ENCODE measurements at places on chromosomes 4 and X.

GRCh38 chr4:154618708-154619315 lies 6.4 kb upstream of the FGG start:
- peak; percentile 46 for ATAC-seq

DNA sequence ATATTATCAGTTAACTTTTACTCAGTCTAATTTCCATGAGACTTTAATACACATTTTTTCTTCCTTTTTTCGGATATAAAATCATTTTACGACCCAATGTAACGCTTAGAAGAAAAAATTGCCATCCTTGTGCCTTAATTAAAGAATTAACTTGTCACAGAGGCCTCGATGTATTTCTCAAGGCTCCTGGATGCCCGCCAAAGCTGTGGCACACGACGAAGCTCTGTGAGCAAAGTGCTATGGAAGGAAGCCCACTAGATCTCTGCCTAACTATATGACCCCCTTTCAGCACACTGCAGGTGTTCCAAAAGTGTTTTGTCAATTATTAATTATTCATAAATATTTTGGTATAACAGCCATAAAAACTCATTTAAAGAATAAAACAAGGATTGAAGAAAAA lies 54.4 kb downstream of the TAPT1 start:
- no peak for ATAC-seq

- no peak for ATAC-seq
Measured at GRCh38 chr4:144590020-144590419, 55.9 kb upstream of the HHIP start.

DNA sequence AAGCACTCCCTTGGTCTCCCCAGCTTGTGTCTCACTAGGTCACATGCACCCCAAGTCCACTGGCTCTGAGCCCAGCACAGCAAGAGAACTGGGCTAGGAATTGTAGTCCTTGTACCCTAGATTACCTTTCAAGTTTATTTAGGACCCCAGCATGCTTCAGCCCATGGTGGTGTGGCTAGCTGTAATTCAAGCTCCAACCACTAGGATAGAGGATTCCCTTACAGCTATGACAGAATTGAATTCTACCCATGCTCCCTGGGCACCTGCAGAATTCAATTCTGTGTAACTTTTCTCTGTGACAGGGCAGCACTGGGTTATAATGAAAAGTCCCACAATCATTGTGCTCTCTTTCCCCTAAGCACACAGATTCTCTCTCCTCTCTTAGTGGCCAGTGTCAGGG lies 253.8 kb upstream of the DMD start:
- no peak for ATAC-seq

- peak; percentile 81 for ATAC-seq
Measured at GRCh38 chr4:15765910-15766697, 12.0 kb upstream of the CD38 start.

DNA sequence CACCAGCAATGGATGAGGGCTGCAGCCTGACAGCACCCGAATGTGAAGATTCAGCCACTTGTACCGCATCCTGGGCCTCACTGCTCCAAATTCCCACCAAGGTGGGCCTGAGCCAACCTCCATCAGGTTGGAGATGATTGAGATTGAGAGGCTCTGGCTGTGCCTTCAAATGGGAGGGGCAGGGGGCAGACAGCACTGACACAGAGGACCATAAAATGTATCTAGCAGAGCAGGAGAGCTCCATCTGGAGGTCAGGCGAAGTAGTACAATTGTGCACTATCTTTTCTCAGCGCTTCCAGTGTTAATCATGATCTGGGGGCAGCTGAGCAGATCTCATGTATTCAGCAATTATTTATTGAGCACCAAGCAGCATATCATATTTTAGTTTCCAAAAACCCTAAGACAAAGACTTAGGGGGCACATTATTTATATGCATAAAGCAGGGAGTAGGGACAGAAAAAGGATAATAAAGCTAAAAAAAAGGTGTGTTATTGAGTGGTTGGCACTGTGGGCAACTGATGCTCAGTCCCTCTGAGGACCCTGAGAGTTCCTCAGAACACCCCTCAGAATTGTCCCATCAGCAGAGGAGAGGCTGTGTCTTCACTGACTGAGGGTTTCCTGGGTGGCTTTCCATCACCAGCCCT lies 31.6 kb upstream of the C1QTNF7 start:
- ATAC-seq: no peak

DNA sequence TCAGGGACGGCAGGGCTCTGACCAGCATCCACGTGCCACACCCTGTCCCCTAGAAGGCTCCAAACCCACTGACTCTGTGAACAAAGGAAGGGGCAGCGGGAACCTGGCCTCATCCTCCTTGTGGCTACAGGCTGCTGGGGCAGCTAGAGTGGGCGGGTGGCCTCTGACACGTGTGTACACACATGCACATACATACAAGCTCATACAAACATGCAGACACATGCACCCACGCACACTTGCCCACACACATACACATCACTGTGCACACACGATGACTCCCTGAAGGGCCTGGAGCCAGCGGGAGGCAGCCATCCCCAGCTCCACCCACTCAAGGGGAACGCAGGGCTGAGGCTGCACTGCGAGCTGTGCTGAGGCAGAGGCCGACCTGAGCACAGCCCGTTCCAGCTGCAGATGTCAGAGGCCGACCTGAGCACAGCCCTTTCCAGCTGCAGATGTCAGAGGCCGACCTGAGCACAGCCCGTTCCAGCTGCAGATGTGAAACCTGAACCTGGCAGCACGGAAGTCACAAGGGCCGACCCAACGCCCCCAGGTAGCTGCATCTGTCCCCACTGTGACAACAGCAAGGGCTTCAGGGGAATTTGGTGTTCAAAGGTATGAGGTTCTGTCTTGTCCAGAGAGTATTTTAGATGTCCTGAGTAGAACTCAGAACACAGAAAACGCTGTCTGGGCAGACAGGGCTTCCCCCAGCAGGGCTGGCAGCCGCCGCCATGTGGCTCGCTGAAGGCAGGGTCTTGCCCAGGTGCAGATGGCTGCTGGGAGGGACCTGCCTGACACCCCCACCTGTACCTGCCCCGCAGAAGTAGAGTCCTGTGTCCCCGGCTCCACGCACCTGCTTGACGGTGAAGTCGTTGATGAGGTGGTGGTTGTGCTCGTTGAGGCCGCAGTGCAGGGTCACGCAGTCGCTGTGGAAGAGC lies 33.5 kb downstream of the CTBP1 start:
- ATAC-seq: no peak

DNA sequence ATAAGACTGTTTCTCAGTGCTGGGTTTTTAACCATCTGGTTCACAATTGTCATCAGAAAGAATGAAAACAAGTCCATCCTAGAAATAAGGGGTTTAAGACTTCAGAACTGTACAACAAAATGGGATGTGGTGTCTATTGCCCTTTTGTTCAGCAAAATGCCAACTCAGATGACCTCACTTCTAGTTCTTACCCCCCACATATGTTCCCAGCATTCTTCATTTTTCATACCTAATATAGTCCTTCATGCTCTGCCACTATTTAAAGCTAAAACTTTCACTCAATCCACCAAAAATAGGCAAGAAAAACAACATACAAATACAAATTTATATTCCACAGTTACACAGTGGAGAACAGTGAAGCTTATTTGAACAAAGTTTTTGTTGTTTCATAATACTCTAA lies 111.4 kb downstream of the SORBS2 start:
- no peak for ATAC-seq

- ATAC-seq: no peak
Measured at GRCh38 chr4:7108660-7109059, 40.8 kb upstream of the GRPEL1 start.

- ATAC-seq: no peak
Measured at GRCh38 chr4:11743236-11743635, 314.5 kb upstream of the HS3ST1 start.

GRCh38 chrX:146881521-146881920 lies 67.0 kb upstream of the CXorf51A start:
- no peak for ATAC-seq

DNA sequence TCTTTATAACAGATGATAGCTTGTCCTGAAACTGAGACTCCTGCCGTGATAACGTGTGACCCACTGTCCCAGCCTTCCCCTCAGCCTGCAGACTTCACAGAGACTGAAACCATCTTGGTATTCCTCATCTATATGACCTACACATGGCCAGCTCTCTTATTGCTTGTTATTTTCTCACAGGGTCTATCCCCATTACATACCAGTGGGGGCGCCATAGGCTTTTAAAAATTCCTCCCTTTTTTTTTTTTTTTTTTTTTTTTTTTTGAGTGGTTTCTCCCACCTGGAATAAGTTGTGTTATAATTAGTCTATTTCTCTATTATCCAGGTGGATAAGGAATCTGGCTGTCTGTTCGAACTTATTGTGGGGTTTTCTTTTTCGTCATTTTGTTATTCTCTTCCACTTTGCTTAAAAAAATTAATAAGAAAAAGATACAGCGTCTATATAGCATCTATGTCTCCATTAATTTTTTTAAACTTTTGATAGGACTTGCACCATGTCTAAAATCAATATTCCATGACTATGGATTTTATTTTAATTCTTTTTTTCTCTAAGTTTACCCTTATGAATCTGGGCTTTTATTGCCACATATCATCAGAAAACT lies 47.2 kb downstream of the GYG2 start:
- ATAC-seq: no peak

DNA sequence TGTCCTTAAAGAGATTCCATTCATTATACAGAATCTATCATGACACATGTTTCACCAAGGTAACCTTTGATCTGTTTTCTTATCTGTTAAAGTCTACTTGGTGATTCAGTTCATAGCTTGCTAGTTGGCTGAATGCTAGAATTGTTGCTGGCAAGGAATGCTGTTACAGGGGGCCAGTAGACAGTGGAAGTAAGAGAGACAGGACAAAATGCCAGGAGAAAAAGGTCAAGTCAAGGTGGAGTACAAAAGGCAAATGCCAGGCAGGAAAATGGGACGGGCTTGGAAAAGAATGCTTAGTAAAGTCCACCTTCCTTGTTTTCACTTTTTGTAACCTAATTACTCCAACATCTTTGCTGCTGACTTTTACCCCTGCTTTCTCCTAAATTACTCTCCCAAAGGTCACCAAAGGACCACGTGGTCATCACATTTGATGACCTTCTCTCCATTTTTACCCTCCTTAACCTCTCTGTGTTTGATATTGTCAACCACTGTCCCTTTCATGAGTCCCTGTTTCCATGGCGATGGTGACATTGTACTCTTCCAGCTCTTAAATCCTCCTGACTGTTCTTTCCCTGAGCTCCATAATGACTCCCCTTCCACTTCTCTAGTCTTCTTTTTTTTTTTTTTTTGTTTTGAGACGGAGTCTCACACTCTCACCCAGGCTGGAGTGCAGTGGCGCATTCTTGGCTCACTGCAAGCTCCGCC lies 24.5 kb upstream of the TAPT1 start:
- ATAC-seq: no peak

DNA sequence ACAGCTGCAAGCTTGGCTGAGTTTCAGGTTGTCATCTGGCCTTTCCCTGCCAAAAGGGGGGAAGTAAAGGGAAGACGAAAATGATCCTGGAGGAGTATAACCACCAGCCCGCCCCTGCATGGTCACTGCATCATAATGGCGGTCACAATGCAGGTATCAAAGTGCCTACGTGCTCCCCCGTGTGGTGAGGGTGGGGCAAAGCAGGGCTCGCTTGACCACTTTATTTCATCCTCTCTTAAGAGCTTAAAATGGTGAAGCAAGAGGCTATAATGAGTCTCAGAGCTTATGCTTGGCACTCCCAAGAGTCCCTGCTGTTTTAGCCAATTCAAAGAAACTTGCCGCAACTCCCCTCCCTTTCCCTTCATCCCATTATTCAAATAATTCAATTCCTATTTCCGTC lies 105.6 kb downstream of the APOOL start:
- no peak for ATAC-seq

DNA sequence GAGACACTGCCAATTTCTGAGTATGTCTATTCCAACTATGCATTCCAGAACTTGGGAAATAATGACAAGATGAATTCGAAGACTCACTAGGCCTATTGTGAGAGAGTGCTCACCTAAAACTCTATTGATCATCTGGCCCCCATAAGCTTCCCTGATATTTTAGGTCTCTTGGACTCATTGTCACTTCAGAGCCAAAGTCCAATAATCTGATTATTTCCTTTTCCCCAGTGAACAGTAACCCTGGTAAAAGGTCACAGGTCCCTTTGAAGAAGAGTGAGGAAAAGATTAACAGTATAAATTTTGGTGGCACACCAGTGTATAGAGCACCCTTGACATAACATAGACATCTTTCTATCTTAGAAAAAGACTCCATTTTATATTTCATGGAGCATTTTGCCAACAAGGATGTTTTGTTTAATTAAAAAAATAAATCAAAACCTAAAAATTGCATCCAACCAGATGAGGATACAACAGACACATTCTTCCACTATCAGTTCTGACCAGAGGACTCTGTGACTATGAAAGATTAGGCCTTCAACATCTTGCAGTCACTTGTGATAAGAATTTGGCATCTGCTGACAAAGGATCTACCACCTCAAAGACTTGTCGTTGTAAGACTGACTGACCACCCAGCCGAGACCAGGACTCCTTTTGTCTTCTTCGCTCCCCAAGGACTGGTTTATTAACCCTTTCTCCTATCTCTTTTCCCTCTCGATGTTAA lies 191.9 kb downstream of the MAB21L2 start:
- ATAC-seq: no peak

- ATAC-seq: no peak
Measured at GRCh38 chrX:46554942-46555341, 9.7 kb upstream of the ZNF674 start.

GRCh38 chr4:3878678-3879077 lies 112.5 kb downstream of the ADRA2C start:
- ATAC-seq: no peak

GRCh38 chr4:8168832-8169598 lies 10.4 kb upstream of the ABLIM2 start:
- ATAC-seq: no peak

DNA sequence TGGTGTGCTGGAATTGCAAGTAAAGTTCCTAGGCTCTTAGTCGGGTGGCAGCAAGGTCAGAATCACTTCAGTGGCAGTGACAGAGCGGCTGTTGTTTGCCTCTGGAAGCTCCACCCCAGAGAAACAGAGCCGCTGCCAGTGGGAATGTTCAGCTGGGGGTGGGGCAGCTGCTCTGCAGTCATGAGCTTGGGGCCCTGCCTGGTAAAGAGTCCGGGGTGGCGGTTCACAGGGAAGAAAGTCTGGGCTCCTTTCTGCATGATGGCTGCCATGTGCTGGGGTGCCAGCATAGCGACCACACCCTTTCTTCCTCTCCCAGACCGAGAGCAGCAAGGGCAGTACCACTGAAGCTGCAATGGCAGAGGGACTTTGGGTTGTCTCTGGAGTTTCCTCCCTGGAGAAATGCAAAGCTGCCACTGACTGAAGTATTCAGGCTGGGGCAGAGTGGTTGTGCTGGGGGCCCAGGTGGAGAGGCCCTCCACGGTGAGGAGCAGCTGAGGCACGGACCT lies 108.8 kb upstream of the CENPE start:
- ATAC-seq: no peak

- peak; percentile 94 for ATAC-seq
Measured at GRCh38 chrX:13387666-13388494, 68.0 kb upstream of the ATXN3L start.

GRCh38 chrX:22686138-22686541 lies 313.6 kb upstream of the DDX53 start:
- no peak for ATAC-seq

DNA sequence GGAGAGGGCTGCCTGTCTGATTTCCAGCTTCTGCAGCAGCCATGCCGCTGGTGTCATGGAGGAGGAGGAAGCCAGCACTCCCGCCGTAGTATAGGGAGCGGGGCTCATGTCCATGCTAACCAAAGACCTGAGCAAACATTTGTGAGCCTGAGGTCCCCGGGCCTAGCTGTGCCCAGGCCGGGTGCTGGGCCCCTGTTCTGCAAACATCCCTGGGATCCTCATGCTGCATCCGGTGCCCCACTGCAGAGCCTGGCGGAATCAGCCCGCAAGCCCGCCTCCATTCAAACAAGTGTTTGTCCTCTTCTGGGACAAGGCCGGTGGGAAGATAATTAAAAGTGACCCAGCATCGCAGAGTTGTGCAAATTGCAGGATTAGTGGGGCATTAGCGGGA lies 106.3 kb downstream of the SORCS2 start:
- no peak for ATAC-seq

- ATAC-seq: no peak
Measured at GRCh38 chr4:11710453-11711093, 281.9 kb upstream of the HS3ST1 start.
